CD4-positive, alpha-beta T cell treated with Interleukin-17A for 1 hour (primary cell): ENCODE measurements at places on chromosomes 12 and 14.
A peak's percentile ranks its signal among the peaks of the same experiment; 100 is the strongest.

DNA sequence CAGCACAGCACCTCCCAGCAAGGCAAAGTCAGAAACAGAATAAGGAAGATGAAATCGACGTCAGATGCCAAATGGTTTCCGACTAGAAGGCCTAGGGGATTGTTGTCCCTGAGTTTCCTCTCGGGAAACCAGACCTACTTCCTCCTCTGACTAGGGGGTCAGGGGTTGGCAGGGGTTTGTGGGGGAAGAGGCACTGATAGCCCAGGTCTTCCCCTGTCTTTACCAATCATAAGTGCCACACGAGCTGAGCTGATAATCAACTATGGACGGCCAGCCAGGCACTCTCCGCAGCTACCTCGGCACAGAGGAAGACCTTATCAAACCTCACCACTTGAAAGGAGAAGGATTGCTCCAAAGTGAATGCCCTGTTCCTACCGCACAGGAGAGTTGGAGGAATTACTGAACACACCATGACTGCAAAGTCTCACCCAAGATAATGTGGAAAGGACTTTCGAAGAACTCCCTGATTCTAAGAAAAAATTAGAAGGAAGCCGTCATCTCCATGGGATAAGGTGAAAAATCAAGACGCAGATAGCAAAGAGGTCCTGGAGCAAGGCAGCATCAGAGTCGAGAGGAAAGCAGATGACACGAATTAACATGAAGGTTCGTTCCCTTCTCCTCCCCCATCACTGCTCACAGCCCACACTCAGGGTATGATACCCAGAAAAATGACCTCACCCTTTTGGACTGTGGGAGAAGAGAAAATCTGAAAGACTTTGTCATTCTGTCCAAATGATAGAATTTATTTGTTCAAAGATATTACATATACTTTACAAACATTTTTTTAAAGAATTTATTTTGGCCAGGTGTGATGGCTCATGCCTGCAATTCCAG is 77.7 kb upstream of the MED13L start:
- DNase-seq: no peak

DNA sequence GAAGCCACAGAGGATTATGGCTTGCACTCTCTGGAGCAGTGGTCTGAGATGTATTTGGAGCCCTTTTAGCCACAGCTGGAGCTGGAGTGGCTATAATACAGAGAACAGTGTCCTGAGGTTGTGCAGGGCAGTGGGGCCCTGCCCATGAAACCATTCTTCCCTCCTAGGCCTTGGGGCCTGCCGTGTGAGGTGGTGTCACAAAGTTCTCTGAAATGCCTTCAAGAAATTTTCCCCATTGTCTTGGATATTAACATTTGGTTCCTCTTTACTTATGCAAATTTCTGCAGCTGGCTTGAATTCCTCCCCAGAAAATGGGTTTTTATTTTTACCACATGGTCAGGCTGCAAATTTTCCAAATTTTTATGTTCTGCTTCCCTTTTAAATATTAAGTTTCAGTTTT is 79.3 kb downstream of the UNC79 start:
- DNase-seq: no peak

- no peak for DNase-seq
Measured at GRCh38 chr12:123475246-123475703, 17.3 kb downstream of the SNRNP35 start.

DNA sequence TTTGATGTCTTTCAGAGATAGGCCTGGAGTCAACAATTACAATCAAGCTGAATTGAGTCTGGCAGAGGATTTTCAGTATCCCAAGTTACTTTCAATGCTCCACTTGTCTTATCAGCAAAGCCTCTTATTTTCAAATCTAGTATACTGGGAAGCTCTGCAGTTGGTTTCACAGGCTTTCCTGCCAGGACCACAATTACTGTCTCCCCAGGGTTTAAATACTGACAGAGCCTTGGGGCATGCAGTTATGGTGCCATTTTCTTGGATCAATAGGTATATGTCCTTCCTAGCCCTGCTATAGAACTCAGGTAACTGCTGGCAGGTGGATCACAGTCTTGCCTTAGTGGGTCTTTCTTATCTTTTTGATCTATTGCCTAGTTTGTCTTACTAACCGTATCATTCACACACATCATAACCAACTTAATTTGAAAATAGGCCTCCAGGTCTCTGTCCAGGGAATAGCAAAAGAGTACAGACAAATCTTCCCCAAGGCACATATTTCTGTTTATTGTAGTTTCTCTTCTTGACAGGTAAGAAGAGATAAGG is 22.4 kb upstream of the RNU6-8 start:
- no peak for DNase-seq

GRCh38 chr12:67390273-67390672 is 121.1 kb downstream of the CAND1 start:
- no peak for DNase-seq

DNA sequence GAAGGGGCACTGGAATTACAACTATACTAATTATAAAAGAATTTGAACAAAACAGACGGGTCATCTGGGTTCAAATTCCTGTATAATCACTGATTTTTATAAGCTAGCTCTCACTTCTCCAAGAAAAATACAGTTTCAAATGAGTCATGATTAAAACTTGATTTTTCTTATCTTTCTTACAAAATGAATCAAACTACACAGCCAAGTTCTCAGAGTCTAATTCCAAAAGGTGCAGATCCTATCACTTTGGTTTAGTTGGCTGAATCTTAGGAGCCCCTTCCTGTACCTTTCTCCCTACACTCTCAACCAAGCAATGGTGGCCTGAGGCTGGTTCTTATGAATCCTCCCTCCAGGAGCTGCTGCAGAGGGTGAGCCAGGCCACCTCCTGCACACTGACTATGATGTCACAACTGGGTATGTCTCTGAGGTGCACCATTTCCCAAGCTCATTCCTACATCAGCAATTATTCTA is 43.8 kb upstream of the BMP4 start:
- no peak for DNase-seq

GRCh38 chr14:52690983-52691760 is 4.2 kb downstream of the ERO1A start:
- no peak for DNase-seq

DNA sequence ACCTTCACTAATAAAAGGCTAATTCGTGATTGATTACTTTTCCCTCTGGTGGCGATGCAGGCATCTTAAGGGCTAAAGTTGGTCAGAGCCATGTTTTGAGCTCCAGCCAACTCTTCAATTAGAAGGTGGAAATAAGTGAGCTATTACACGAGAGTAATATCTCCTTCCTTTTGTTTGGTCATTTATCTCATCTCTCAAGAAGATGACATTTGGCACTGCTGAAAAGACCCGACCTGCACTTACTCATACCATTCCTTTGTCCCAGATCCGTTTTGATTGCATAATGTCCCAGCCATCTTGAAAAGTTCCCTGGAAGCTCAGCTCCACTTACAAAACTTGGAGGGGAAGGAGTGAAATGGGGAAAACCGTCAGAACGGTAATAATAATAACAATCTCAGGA is 316.2 kb downstream of the VRK1 start:
- DNase-seq: no peak

GRCh38 chr12:91271185-91271584 is 88.6 kb upstream of the DCN start:
- no peak for DNase-seq

GRCh38 chr14:22545842-22546721 is 42.9 kb downstream of the DAD1 start:
- DNase-seq: peak; percentile 58
